Cardiac atrium fibroblast (primary cell): ENCODE measurements at places on chromosomes 2 and 18. TPM values are rescaled to one million over a fixed set of nuclear protein-coding genes. Genes with fewer than 3 reads are reported as not detected.

MTLN gene
- 76.5 and 97.5 TPM in 2 replicates for total RNA-seq

OSBPL1A gene
- 22.2 and 34.5 TPM in 2 replicates for total RNA-seq

CTAGE1 gene
- total RNA-seq: 0.16 TPM in 1 of 2 replicates, not detected in the other

CAVIN2 gene
- 57.2 and 84.5 TPM in 2 replicates for total RNA-seq

NCKAP5 gene
- not detected in 2 replicates for total RNA-seq

ZC3H6 gene
- 1.5 and 2.2 TPM in 2 replicates for total RNA-seq

GMCL1 gene
- 6.3 and 7.8 TPM in 2 replicates for total RNA-seq

IL1RL1 gene
- 25.8 and 85.2 TPM in 2 replicates for total RNA-seq

EVA1A gene
- 11.9 and 19.3 TPM in 2 replicates for total RNA-seq
